CD4-positive, alpha-beta T cell treated with Interleukin-6 for 4 hours (primary cell): ENCODE measurements at places on chromosomes 2 and 18.

- no peak for DNase-seq
Measured at GRCh38 chr18:35040638-35040987, 600 bp upstream of the MAPRE2 start.

- no peak for DNase-seq
Measured at GRCh38 chr2:159183346-159183745, 103.2 kb downstream of the WDSUB1 start.

- no peak for DNase-seq
Measured at GRCh38 chr2:161988589-161988988, 85.4 kb downstream of the DPP4 start.

GRCh38 chr2:85180322-85181133 is 47.3 kb downstream of the TCF7L1 start:
- no peak for DNase-seq

DNA sequence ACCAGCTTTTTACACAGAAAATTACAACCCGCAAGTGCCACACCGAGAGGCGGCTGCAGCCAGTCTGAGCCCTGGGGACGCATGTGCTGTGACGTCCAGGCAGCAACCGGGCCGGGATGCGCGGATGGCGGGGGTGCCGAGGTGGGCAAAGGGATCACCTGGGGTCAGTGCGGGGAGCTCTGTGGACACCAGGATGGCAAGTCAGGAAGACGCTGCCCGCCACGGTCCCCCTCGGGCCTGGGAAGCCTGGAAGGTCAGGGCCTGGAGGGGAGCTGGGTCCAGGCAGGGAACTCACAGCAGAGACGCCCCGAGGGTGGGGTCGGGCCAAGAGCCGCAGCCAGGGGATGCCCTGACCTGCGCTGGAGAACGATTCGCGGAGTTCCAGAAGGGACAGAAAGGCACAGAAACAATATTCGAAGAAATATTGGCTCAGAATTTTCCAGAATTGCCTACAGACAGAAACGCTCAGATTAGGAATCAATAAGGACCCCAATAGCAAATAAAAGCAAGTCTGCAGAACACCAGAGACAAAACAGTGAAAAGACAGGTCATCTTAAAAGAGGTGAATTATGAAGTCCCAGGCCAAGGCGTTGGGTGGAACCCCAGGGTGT is 11.7 kb upstream of the KIF1A start:
- DNase-seq, result no peak

DNA sequence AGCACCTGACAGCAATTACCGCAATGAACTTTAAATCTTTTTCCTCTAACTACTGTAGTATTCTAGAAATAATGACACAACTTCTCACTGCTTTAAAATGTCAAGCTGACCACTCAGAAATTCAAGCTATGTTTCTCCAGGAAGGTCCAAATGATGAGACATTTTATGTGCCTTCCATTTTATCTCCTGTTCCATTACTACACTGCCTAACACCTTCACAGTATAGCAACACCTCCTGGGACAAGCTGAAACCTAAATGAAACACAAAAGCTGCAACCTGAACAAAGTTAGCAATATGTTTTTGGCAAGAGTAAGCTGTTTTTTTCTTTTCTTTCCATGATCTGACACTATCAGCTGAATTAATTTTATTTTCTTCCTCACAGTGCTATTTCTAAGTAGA is 81.9 kb downstream of the IKZF2 start:
- no peak for DNase-seq

- no peak for DNase-seq
Measured at GRCh38 chr2:142954493-142954892, 77.0 kb downstream of the KYNU start.

DNA sequence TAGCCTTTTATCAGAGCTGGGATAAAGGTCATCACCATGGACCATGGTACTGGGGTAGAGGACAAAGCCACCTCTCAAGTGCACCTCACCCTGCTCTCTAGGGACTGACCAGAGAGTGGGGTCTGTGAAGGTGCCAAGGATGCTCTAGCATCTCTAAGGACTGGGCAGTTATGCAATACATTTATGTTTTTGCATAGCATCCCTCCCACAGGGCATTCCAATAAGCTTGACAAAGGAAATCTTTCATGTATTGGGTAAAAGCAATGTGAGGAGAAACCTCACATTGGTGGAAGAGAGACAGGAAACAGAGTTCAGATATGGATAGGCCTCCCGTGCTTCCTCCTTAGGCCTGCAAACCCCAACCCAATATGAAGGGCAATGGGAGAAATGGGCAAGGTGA is 31.6 kb downstream of the STK39 start:
- no peak for DNase-seq

DNA sequence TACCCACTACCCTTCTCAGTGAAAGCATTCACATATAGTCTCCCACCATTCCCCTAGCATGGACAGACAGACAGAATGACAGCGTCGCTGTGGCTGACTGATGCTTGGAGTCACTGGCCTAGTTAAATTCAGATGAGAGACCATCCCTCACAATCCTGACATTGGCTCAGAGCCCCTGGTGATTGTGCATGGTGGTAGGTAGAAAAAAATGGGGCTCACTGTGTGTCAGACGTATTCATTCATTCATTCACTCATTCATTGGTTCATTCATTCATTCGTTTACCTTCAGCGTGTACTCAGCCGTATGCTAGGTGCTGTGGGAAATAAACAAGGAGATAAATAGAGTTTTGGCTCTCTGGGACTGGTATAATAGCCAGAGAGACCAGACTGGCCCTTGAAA is 94.8 kb upstream of the STPG4 start:
- no peak for DNase-seq

GRCh38 chr18:63834471-63835113 is 52.9 kb upstream of the SERPINB2 start:
- no peak for DNase-seq

DNA sequence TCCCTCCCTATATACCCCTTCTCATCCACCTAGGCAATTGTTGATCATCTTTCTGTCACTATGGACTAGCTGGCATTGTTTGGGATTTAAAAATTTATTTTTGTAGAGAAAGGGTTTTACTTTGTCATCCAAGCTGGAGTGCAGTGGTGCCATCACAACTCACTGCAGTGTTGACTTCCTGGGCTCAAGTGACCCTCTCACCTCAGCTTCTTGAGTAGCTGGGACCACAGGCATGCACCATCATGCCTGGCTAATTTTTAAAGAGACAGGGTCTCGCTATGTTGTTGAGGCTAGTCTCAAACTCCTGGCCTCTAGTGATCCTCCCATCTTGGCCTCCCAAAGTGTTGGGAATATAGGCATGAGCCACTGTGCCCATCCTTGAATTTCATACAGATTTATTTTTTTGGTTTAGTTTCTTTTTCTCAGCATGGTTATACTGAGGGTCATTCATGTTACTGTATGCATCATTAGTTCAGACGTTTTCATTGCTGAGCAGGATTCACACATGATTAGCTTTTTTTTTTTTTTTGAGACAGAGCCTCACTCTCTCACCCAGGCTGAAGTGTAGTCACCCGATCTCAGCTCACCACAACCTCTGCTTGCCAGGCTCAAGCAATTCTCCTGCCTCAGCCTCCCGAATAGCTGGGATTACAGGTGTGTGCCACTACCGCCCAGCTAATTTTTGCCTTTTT is 8.6 kb upstream of the PCARE start:
- no peak for DNase-seq

GRCh38 chr2:157691695-157692094 is 63.0 kb upstream of the ACVR1C start:
- no peak for DNase-seq

DNA sequence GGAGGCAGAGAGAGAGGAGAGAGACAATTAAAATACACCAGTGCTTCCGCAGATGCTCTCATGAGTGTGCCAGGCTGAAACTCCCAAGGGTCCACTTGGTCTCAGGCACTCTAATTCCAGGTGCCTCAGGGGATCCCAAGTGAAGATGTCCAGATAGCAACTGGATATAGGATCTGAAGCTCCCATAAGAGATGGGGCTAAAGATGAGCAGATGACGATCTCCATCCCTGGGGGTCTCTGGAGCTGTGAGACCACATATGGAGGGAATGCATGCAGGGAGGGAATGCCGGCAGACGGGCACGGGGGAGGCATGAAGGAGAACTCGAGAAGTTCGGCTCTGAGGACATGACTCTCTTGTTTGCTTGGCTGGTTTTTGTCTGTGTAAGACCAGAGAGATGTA is 223.7 kb upstream of the RAB6C start:
- no peak for DNase-seq

- no peak for DNase-seq
Measured at GRCh38 chr2:228118940-228119339, 62.5 kb downstream of the SPHKAP start.

DNA sequence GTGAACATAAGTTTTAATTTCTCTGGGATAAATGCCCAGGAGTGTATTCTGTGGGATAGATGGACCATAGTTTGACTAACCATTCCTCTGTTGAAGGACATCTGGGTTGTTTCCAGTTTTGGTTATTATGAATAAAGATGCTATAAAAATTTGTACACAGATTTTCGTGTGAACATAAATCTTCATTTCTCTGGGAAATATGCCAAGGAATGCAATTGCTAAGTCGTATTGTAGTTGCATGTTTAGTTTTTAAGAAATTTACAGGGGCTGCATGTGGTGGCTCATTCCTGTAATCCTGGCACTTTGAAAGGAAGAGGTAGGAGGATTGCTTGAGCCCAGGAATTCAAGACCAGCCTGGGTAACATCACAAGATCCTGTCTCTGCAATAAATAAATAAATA is 6.9 kb upstream of the SLC11A1 start:
- no peak for DNase-seq

GRCh38 chr2:229445019-229445418 is 173.9 kb upstream of the PID1 start:
- no peak for DNase-seq

DNA sequence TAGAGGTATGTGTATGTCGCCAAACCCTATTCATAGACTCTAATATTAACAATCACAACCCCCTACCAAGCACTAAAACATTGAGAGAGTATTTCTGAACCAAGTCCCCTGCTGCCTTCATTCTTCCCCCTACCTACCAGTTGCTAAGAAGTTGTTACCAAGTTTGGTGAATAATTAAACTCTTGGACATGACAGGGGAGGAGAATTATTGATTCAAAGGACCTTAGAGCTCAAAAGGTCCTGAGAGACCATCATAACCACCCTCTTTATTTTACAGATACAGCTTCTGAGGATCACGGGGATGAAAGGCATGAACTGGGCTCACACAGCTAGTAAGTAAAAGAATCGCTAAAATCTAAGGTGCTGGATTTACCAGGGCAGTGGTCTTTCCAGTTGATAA is 204.1 kb downstream of the PIK3C3 start:
- no peak for DNase-seq

- DNase-seq, result no peak
Measured at GRCh38 chr2:48444404-48444803, 85.5 kb upstream of the STON1 start.

DNA sequence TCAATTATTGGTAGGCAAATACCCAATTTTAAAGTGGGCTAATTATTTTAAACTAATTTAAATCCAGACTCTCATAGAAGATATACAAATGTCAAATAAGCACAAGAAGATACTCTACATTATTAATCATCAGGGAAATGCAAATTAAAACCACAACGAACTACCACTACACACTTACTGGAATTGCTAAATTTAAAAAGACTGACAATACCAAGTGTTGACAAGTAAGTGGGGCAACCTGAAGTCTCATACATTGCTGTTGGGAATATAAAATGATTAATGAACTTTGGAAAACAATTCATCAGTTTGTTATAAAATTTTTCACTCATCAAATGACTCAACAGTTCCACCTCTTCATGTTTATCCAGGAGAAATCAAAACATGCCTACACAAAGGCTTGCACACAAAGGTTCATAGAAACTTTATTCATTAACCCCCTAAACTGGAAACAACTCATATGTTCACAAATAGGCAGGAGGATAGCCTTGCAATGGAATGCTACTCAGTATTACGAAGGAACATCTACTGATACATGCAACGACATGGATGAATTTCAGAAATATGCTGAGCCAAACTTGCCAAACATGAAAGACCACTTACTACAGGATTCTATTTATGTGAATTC is 120.8 kb downstream of the MCFD2 start:
- no peak for DNase-seq

DNA sequence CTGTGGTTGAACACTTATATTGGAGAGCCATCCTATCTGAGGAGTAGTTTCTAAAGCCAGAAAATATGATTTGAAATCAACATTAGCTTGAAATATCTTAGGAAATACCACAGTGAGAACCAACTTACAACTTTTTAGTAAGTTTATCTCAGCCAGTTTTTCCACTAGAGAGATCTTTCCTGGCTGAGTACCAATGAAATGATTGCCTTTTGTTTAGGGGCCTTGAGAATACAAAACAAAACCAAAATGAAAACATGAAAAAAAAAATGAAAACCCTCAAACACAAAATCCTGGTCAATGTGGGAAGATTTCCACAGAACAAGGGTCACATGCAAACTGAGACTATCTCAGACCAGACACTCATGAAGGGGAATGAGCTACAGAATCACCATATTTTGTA is 429.0 kb downstream of the SETBP1 start:
- no peak for DNase-seq

DNA sequence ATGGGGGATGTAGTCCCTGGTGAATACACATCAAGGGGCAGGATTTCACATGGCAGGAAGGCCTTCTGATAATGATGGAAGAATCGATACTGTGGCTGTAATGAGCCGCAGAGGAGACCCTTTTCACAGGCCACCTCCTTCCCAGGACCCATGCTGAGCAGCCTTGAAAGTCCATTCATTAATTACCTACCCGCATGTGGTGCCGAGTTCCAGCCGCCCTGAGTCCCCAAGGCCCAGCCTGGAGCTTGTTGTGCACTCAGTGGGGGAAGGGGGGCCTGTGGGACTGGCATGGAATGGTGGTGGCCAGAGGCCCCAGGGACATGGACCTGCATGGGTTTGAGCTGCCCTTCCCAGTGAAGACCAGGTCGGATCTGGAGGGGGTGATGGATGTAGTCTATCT is 25.5 kb downstream of the ASB18 start:
- no peak for DNase-seq

DNA sequence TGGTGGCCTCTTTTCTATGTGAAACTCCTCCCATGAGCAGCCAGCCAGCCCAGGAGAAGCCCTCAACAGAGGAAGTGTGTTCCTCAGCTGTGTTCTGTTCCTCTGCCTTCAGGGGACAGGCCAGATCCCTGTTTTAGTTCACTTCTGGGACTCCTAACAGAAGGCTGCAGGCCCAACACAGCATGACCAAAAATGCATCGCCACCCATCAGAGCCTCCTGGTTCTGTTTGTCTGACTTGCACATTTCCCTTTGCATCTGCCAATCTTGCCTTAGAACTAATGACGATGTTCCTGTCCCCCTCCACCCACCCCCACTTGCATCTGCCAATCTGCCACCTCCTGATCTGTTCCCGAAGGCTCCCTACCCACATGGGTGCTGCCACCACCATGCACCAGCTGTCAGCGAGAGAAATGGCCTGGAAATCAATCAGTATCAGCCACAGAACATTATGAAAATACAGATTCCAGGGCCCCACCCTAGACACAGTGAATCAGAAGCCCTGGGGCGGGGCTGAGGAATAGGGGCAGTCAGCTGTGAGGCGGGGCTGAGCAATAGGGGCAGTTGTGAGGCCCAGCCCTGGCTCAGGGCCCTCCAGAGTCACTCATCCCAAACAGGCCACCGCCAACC is 51.0 kb downstream of the FAM168B start:
- no peak for DNase-seq
